Frontal cortex (tissue), 4 donors: ENCODE measurements at places on chromosomes 2 and 18.

GRCh38 chr2:30688956-30689401, 118.3 kb downstream of the CAPN13 start:
- no peak for DNase-seq

DNA sequence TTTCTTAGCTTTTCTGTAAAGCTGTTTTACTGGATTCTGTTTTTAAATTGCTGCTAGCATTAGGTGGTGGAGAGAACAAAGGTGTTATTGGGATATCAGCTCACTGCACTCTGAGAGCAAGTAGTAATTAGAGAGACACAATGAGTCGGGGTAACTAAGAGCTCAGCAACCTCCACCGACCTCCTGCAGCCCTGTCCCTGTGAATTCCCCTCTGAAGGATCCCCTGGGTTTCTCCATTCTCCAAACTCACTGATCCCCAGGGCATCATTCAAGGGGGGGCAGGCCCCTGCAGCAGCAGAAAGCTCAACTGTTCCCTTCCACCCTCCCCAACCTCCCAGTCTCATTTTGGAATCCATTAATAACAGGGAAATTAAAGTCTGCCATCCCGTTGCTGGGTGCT, 73.0 kb downstream of the MTCL1 start:
- DNase-seq, result no peak

- no peak for DNase-seq
These were observed 217.4 kb downstream of the CDCA7 start for GRCh38 chr2:173571887-173572680.

- DNase-seq, result no peak
These were observed 99.1 kb upstream of the MC4R start for GRCh38 chr18:60471652-60472051.

DNA sequence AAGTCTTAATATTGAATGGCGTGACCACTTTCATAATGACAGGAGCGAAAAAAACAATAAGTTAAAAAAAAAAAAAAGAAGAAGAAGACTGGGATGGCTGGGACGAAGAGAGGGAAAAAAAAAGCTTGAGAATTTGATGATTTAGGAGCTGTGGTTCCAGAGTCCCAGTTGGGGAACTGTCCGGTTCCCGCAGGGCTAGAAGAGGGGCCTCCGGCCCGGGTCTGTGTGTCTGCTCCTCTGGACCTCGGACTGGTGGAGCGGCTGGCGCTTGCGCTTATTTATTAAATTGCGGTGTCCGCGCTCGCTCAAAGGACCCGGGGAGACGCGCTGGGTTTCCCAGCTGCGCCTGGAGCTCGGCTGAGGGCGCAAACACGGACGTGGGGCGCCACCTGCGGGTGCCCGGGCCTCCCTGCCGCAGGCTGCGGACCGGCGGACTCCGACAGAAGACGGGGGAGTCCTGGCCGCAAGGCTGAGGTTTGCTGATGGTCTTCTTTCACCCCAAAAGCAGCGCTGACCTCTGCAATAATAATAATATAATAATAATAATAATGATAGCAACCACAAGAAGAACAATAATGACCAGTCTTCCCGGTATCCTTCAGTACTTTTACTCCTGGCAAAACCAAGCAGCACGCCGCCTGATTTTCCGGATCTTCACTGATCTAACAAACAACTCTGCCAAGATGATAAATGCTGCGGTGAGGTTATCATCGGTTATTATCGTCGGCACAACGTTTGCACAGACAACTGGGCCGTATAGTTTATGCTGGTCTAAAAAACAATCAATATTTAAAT, at the start of gene CBLN2:
Gene CBLN2 (minus strand): TSS at position 251 of the 795 bp plus-strand sequence. CDS start 2,182 bp downstream, outside the sequence.
- DNase-seq, result peak; percentile 79
